ENCODE measurements at places on chromosomes 12 and 14. TPM values are rescaled to one million over a fixed set of nuclear protein-coding genes. Genes with fewer than 3 reads are reported as not detected.

KLRG1 gene
- total RNA-seq, result 1.9 TPM

KLRK1 gene
- 0.98 TPM for total RNA-seq

NFE2 gene
- total RNA-seq, result not detected

PPP4R4 gene
- not detected for total RNA-seq

SAMD4A gene
- total RNA-seq, result 6.4 TPM

Data from activated B cell treated with CpG ODN at 0.5 μM for 24 hours (primary cell).